Stimulated activated CD4-positive, alpha-beta T cell treated with anti-CD3 and anti-CD28 coated beads, Interleukin-15, amount 100 ng/mL, for 48 hours (primary cell): ENCODE measurements at places on chromosomes 13 and 19.

DNA sequence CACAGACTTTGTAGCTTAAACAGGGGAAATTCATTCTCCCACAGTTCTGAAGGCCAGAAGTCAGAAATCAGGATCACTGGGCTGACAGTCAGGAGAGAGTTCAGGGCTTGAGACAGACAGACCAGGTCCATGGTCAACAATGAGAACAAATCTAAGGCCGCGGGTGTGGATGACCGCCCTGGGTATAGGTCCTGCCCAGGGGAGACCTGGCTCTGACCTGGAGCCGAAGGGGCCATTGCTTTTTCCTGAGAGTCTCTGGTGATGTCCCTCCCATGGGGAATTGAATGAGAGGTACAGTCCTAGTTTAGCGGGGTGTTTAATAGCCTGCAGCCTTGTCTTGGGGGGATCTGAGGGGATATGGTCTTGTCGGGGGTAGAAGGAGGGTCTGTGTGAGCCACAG lies 25.2 kb upstream of the FBL start:
- DNase-seq: no peak

DNA sequence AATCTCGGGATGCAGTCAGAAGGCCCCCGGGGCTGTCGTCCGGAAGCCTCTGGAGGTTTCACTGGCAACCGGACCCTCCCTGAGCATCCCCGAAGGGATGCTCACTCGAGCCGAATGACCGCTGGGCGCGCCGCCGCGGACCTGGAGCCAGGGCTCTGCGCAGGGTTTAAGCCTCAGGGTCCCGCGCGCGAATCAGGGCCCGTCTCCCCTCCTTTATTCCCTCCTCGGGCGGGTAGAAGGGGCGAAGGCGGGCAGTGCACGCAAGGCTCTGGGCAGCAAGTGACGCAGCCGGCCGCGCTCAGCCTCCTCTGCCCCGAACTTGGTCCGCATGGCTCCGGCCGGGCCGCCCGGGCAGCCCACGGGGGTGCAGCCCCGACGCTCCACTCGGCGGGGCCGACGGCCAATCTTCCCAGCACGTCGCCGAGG lies 572 bp downstream of the SHISA2 start:
- DNase-seq: no peak

DNA sequence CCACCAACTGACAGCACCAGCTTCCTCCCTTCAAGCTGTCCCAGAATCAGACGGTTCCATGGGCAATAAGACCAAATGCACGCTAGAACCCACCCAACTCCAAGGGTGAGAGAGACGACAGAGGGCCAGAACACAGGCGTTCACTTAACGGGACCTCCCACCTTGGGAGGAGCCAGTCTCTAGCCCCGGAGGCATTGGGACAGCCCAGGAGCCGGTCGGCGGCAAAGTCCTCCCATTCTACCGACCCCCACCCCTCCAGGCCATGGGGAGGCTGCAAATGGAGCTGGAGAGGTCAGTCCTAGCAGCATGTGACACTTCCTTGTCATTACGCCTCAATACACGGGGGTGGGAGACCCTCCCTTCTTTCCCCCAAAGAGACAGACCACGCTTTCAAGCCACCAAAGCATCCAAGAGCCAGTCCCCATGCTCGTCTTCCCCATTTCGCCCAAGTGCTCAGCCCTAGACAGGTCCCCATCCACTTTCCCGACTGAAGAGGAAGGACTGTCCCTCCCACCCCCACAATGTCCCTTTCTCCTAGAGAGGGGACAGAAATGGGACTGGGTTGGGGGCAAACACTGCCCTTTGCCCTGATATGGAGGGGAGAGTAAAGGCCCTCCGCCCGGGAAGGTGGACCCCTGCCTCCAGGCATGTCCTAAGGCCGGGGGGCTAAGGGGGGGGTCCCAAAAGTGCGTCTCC lies 964 bp downstream of the KHSRP start:
- DNase-seq: no peak

- no peak for DNase-seq
These were observed 461 bp upstream of the HSPB6 start for GRCh38 chr19:35757231-35757748.

DNA sequence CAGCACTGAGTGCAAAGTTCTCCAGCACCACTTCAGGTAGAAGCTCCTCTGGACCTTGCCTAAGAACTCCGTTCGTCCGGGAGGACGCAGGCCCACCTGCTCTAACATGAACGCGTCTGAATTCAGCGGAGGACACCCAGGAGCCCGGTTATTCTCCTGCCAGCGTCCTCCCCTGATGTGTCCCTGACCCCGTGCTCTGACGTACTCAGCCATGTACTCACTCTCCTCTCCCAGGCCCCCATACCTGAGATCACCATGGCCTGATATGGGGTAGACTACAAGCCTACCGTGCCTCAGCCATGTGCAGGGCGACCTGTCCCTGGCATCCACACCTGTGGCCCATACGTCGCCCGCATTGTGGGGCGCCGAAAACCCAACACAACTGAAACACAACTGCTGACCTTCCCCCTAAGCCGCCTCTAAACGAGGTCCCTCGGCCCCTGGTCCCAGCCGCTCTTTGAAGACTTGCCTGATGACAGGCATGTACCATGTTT lies 744 bp upstream of the ZNF584 start:
- no peak for DNase-seq

- no peak for DNase-seq
These were observed 2.7 kb downstream of the GJB2 start for GRCh38 chr13:20190076-20190475.

DNA sequence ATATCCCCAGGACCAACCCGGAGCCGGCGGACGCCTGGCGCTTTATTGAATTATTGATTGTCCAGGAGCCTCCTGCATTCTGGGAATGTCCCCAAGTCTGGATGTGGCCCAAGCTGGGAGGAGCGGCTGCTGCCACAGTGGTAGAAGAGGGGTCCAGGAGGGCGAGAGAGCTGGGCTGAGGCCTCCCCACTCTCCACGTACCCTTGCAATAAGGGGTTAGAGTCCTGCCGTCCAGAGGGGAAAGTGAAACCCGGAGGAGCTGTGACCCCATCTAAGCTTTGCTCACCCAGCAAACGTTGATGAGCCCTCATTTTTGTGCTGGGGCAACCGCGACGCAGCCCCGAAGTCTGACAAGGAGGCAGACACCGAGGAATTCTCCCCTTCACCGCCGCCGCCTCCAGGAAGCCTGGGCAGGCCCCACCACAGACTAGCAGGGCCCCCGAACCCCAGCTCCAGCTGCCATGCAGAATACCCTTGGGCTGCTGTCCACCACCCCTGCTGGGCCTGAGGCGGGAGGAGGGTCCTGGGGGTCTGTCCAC lies 1.4 kb upstream of the C2CD4C start:
- no peak for DNase-seq

DNA sequence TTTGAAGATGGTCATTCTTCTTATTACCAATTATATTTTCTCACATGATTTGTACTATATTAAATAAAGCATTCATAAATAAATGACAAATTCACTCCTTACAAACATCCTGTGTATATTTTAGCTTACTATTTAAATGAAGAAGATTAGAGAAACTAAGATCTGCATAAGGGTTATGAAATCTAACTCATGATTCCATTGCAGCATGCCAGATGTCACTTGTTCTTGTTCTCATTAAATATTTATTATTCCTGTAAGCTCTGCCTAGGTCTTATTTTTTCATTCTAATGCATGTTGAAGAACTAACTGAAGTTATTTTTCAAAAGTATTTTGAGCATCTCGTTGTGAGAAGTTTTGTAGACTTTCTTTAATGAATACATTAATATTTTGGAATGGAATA lies 18.3 kb downstream of the NUP58 start:
- DNase-seq: no peak

DNA sequence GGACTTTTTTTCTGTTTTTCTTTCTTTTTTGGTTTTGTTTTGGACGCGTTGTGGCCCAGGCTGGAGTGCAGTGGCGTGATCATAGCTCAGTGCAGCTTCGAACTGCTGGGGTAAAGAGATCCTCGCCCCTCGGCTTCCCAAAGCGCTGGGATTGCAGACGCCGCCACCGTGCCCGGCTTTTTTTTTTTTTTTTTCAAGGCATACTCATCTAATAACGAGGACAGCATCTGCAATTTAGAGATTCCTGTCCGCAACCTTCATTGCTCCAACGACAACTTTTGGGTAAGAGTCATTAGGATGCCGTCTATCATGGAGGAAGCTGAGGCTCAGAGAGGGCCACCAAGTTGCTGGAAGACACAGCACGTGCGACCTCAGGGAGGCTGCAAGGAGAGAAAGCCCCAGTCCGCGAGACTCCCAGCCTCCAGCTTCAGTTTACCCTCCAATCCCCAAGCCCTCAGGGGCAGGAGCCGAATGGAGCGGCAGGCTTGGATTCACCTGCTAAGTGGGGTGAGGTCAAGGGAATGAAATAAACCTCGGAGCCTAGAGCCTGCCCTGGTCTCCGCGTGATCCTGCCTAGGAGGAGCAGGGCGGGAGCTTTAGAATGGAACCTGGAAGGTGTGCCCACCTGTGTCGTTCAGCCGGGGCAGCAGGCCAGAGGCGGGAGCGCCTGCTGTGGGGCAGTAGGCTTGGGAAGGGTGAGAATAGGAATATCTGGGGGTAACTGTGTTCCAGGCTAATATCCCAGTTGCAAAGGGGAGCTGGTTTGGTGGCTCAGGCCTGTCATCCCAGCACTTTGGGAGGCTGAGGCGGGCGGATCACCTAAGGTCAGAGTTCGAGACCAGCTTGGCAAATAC lies 676 bp upstream of the POLRMT start:
- no peak for DNase-seq

- DNase-seq: no peak
These were observed 280.1 kb upstream of the TMTC4 start for GRCh38 chr13:100954430-100955305.

GRCh38 chr13:33316890-33317289 lies 31.3 kb upstream of the STARD13 start:
- no peak for DNase-seq

DNA sequence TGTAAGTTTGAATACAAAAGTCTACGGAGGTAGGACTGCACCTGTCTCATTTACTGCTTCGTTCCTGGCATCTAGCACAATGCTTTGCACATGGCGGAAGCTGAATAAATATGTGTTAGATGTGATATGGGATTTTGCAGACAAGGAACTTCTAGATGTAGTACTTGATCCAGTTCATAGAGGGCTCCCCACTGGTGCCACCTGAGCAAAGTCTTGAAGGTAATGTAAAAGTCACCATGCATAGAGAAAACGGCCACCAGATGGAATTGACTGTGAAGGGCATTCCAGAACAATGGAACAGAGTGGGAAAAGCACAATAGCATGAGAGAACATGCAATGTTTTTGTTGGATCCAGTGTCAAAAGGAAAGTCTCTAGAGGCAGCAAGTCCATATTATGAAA lies 209.3 kb downstream of the HS6ST3 start:
- no peak for DNase-seq

- DNase-seq: no peak
These were observed 91.3 kb downstream of the UQCRFS1 start for GRCh38 chr19:29121684-29122083.

GRCh38 chr13:106464076-106464475 lies 71.4 kb downstream of the EFNB2 start:
- no peak for DNase-seq

GRCh38 chr13:51843529-51843928 lies 1.4 kb downstream of the TMEM272 start:
- no peak for DNase-seq

DNA sequence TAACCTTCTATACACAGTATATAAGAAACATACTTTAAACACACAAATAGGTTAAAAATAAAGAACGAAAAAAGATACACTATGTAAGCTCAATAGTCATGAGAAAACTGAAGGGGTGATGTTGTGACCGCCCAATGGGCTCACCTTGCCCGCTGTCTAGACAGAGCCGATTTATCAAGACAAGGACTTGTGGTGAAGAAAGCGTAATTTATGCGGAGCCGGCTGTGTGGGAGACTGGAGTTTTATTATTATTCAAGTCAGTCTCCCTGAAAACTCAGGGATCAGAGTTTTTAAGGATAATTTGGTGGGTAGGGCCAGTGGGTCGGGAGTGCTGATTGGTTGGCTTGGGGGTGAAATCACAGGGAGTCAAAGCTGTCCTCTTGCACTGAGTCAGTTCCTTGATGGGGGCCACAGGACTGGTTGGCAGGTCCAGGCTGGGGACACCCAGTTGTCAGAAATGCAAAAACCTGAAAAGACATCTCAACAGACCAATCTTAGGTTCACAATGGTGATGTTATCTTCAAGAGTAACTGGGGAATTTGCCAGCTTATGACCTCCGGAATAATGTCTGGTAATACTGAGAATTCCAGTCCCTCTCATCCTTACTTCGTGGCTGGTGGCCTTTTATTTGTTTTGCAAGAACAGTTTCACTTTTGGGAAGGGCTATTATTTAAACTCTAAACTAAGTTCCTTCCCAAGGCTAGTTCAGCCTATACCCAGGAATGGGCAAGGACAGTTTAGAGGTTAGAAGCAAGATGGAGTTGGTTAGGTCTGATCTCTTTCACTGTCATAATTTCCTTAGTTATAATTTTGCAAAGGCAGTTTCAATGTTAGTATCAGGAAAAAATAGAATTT lies 96.6 kb downstream of the UBL3 start:
- DNase-seq: no peak

DNA sequence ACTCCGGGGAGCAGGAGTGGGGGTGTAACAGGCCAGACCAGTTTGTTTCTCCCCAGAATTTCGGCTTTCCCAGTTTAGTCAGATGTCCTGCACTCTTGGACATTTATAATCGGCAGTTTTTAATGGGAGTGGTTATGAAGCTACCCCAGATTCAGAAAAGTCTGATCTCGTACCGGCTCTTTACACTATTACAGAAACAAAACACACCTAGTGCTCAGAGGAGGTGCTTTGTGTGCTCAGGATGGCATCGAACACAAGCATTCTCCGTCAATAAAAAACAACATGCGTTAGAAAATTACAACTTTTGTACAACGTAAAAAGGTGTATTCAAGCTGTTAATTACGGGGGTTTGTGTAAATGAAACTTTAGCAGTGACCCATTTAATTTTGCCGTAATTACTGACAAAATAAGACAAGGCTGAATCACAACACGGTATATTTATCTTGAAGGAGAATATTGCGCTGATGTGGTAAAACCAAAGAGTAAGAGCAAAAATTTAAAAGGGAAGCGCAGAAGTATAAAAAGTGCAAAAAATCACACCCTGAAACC lies 6.6 kb upstream of the SOX1 start:
- no peak for DNase-seq

DNA sequence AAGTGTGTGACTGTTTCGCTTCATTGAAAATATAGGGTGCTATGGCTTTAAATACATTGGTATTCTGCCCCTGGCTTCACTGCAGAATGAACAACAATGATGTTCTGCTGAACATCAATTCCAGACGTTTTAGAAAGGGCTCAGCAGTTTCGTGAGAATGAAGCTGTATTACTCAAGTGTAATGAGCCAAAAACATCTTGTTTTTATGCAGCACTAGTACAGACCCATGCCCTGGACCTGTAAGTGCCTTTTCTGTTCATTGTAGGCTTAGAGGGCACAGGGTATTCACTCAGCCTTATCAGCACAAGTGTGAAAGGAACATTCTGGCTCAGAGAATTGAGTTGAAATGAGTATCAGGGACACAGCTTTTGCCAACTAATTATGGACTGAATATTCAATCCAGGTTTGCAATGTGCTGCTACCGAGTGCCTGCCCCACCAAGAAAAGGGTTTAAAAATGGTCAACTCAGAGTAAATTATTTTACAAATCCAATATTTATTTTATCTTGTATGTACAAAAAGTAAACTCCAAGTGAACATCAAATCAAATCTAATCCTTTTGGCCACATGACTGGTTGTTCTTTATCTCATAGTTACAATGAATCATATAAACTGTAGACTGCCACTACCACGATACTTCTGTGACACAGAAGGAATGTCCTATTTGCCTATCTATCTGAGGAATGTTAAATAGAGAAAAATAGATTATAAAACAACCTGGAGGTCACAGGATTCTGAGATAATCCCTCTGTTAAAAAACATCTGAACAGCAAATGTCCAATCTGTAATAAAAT lies 362.8 kb downstream of the NALCN start:
- DNase-seq: no peak

GRCh38 chr13:75136151-75136550 lies 345.8 kb downstream of the TBC1D4 start:
- DNase-seq: no peak
